ENCODE measurements at places on chromosomes 4 and X. TPM values are rescaled to one million over a fixed set of nuclear protein-coding genes. Genes with fewer than 3 reads are reported as not detected.

- no peak for DNase-seq
These were observed 6.9 kb downstream of the GAGE10 start for GRCh38 chrX:49310371-49310770.

GRCh38 chr4:185742766-185743165 lies 69.2 kb downstream of the SORBS2 start:
- DNase-seq = no peak

- DNase-seq = no peak
These were observed 67.4 kb upstream of the ARHGAP24 start for GRCh38 chr4:85407546-85407945.

DNA sequence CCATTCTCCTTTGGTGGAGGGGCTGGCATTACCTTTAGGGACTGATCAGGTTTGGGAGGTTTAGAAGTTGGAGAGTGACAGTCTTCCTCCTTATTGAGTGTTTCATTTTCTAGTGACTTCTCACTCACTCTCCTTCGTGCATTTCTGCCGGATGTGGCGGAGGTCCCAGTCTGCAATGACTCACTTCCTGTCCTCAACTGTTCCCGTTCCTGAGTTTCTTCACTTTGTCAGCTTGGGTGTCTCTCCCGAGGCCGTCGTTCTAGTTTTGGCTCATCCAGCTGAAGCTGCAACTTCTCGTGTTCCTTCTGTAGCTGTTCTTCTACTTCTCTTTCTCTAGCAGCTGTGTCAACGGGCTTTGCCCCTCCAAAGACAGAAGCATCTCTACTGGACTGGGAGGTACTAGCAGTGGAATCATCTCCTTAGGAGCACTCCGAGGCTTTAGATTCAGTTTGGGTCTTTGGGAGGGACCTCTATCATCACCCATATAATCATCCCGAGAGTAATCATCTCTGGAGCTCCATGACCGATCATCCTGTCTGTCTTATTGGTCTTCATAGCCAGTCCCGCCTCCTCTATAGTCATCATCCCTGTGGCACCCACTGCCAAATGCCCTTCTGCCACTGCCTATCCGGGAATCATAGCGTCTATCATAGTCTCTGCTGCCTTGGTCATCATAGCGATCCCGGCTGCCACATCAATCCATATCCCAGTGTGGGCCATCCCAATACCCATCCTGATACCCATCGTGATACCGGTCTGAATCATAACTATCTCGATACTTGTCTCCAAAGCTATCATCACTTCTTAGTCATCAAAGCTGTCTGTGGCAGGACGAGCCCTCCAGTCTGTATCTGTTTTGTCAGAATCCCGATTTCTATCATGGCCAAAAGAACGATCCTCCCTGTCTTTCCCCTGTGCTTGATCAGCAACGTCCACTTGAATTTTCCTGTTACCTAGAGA lies 35.3 kb upstream of the VSIG4 start:
- no peak for DNase-seq

GRCh38 chrX:22206781-22207180 lies 65.9 kb upstream of the CBLL2 start:
- DNase-seq = no peak

- DNase-seq = peak; percentile 58
These were observed 129.6 kb downstream of the ANK2 start for GRCh38 chr4:113179091-113179490.

GRCh38 chr4:66017671-66018070 lies 347.4 kb upstream of the EPHA5 start:
- DNase-seq = no peak

GRCh38 chr4:145132511-145133098 lies 34.5 kb downstream of the ABCE1 start:
- no peak for DNase-seq

- DNase-seq = no peak
These were observed 173.2 kb downstream of the LDB2 start for GRCh38 chr4:16725252-16725651.

- no peak for DNase-seq
These were observed 85.9 kb downstream of the UNC5C start for GRCh38 chr4:95462921-95463320.

DNA sequence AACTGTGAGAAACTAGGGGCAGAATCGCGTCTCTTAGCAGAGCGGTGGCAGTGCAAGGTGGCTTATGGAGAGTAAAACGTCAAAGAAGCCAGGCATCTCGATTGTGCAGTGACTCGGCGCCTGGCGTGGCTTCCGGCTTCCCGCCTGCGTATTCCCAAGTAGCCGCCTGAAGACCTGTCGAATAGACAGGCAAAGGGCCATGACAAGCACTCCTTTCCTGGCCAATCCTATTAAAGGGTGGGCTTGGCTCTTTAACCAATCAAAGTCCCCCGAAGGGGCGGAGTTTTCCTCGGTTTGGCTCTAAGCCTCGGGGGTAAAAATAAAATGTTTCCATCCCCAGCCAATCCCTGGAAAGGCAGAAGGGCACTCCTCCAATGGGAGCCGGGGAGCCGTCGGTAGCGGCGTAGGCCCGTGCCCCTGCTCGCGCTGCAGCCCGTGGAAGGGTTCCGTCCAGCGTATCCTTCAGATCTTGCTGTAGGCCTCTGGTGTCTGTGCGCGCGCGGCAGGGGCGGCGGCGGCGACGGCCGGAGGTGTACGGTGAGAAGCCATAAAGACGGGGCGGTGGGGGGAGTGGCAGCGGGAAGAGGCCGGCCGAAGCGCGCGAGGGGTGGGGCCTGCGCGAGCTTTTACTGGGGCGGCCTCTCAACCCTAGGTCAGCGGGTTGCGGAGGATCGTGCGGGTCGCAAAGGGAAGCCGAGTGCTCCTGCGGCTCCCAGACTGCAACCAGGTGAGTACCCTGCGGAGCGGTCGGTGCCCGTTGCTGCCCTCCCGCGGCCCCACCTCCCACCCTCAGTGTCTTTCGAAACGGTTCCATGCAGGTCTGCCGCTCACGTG lies at the start of gene KANTR:
Gene KANTR (plus strand): TSS at position 395 of the 834 bp plus-strand sequence. CDS start 30,131 bp downstream, outside the sequence.
- peak; percentile 93 for DNase-seq

GRCh38 chr4:174554231-174554728 lies 32.0 kb upstream of the HPGD start:
- no peak for DNase-seq

DNA sequence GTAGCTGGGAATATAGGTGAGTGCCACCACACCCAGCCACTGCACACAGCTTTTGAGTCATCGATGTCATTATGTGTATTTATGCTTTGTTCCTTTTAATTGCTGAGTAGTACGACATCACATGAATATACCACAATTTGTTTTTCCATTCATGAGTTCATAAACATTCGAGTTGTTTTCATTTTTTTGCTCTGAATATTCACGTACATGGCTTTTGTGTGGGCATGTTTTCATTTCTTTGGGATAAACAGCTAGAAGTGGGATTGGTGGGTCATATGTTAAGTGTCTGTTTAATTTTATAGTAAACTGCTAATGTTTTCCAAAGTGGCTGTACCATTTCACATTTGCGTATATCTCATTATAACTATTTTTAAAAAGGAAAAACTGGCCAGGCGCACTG lies 45.1 kb upstream of the KDR start:
- DNase-seq = no peak

DNA sequence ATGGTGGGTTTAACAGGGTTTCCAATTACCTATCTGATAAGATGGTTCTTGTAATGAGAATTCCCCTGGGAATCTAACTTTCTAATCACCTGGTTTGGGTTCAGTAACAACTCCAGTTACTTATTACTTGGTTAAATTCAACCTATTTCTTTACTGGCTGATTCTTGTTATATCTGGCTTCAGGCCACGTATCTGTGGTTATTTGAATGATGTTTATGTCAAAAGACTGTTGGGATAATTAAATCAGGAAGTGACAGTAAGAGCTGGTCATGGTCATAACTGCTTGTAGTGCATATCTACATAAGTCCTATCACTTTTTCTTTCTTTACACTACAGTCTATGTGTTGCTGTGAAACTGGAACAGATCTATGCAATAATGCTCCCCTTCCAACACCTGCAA lies 108.1 kb downstream of the MID1 start:
- DNase-seq = no peak

DNA sequence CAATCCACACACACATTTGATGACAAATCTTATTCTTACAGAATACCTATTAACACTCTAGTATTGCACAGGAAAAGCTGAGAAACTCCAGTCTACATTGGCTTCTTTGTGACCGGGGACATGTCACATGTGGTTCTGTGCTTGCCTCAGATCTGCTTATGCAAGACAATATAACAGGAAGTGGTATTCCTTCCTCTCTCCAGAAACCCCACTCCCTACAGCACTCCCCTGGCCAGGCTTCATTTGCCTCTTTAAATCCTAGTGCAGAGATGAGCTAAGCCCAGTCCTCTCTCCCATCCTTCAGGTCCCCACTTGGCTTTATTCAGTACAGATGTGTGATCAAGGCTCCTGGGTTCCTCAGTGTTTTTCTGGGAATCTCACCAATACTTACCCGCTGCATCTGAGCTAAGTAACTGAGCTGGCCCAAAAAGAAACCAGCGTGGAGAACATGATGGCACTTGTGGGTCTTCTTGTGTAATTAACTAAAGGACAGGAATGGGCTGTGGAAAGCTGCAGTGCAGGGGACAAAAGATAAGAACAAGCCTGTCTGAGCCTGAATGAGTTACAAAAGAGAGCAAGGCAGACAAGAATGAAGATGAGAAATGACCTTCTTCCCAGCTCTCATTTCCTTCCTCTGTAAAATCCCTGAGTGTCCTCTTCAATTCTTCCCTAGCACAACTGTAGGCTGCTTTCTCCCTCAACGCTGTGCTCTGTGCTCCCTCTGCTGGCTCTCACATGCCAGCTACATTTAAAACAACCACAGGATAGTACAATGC lies 105.6 kb downstream of the HNRNPD start:
- DNase-seq = peak; percentile 79

DNA sequence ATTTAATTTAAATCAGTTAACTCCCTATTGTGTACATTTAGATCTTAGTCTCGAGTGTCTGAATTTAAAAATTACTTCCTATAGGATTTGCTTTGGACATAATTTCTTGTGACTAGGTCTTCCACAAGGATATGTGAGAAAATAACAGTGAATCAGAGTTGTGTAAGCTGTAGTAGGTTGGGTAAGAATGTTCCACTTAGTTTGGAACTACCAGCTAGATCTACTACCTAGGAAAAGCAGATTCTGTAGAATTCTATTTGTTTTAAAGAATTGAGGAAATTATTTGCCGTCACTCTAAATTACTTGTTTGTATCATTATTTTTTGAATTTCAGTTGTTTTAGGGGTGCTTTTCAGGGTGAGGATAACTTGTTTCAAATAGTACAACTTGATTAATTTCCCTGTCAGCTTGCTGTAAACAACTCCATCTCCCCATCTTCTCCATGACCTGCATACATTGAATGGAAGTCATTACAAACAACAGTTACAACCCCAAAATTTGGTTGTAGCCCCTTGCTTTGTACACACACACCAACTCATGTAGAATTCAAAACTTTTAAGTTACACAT lies 1.3 kb downstream of the MTHFD2L start:
- DNase-seq = peak; percentile 78

- peak; percentile 30 for DNase-seq
These were observed 191.6 kb downstream of the VEGFC start for GRCh38 chr4:176601124-176601523.

GRCh38 chrX:7637066-7637465 lies 205.9 kb upstream of the VCX start:
- DNase-seq = no peak

DNA sequence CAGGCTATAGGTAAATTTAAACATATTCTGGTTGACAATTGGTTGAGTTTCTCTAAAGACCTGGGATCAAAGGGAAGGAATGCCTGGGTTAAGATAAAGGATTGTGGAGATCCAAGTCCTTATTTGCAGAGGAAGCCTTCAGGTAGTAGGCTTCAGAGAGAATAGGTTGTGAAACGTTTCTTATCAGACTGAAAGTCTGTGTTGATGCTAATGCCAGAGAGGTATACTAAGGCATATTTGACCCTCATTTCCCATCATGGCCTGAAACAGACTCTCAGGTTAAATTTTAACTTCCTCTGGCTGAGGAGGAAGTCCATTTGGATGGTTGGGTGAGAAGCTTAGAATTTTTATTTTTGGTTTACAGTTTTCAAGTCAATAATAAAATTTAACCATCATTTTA lies 48.1 kb downstream of the UGT2A2 start:
- no peak for DNase-seq

GRCh38 chrX:72634331-72634730 lies 61.7 kb upstream of the HDAC8 start:
- no peak for DNase-seq

DNA sequence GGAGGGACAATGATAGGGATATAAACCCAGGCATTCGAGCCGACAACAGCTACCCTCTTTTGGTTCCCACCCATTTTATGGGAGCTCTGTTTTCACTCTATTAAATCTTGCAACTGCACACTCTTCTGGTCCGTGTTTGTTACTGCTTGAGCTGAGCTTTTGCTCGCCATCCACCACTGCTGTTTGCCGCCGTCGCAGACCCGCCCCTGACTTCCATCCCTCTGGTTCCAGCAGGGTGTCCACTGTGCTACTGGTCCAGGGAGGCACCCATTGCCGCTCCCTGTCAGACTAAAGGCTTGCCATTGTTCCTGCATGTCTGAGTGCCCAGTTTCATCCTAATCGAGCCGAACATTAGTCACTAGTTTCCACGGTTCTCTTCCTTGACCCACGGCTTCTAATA lies 1170.5 kb upstream of the PABPC4L start:
- no peak for DNase-seq

- DNase-seq = no peak
These were observed 38.1 kb downstream of the LAMTOR3 start for GRCh38 chr4:99856166-99856565.

DNA sequence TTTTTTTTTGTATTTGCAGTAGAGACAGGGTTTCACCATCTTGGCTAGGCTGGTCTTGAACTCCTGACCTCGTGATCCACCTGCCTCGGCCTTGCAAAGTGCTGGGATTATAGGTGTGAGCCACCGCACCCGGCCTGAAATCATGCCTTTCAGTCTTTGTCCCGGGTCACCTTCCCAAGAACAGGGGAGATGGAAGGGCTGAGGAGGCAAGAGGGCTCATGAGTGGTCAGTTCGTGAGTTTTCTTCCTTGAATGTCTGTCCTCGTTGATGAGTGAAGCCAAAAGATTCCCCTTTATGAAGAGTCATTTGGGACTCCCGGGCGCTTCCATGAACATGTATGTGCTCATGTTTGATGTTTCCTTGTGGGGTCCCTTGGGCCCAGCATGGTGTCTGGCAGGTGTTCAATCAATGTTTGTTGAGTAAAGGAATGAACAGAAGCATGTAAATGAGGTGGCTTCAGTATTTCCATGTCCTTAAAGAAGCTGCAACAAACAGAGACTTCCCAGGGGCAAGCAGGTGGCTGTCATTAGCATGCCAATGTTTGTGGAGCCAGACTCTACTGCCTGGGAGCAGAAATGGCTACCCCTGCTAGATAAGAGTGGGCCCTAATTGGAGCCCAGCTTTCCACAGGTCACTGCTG lies 3.4 kb upstream of the SEPTIN6 start:
- DNase-seq = peak; percentile 60

MAGEA1 gene
- not detected for total RNA-seq

AMMECR1 gene
- 14.5 TPM for total RNA-seq

COL4A5 gene
- total RNA-seq = 0.36 TPM

FDCSP gene
- not detected for total RNA-seq

CYBB gene
- total RNA-seq = 1.4 TPM

IDH3G gene
- total RNA-seq = 42.7 TPM

PASD1 gene
- total RNA-seq = not detected

CNGA1 gene
- total RNA-seq = not detected

CT45A1 gene
- total RNA-seq = not detected

VCX3A gene
- not detected for total RNA-seq

NUDT10 gene
- 2.7 TPM for total RNA-seq

LONRF3 gene
- total RNA-seq = 0.36 TPM

TXK gene
- 0.72 TPM for total RNA-seq

RXFP1 gene
- not detected for total RNA-seq

Measured in osteoblast (primary cell).